Fibroblast of upper back skin (primary cell): ENCODE measurements at places on chromosomes 3 and 15.

DNA sequence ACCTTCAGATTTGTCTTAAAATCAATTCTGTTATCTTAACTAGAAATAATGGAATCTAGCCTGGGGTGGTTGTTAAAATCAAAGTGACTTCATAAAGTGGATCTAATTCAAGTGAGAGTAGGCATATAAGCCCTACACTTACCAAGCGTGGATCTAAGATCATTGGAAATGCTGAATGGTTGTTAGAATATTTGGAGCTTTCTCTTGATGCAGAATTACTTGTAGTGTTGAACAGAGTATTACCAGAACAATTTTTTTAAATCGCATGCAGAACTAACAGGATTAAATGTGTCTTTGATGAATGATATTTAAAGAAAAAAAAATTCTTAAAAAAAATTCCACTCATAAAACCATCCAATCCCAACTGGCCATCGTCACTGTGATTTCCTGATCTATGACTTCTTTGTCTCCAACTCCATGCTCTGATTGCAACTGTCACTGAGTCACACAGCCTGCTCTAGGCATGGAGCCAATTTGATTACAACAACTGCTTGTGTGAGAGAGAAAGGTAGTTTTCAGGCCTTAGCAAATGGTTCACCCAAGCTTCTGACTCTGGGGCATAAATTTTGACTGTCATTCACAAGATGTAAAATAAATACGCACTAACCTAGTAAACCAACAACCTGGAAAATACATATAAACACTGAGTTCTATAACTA, 25.9 kb upstream of the SPRED1 start:
- peak; percentile 84 for DNase-seq

DNA sequence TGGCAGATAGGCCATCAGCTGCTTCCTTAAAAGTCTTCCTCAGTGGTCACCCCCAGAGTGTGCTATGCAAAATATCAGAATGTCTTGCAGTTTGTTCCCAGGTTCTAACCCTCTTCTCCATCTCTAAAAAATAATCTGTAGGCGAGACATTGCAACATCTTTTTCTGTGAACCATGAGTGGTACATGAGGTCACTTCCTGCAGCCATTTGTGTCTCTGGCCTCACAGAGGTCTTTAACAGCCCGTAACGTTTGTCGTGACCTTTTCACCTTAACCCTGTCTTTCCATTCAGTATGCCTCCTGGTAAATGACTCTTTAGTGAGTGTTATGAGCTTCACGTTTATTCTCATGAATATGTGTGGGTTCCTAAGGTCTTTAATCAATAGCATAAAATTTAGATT, 145.4 kb downstream of the KLHL25 start:
- DNase-seq = peak; percentile 54

DNA sequence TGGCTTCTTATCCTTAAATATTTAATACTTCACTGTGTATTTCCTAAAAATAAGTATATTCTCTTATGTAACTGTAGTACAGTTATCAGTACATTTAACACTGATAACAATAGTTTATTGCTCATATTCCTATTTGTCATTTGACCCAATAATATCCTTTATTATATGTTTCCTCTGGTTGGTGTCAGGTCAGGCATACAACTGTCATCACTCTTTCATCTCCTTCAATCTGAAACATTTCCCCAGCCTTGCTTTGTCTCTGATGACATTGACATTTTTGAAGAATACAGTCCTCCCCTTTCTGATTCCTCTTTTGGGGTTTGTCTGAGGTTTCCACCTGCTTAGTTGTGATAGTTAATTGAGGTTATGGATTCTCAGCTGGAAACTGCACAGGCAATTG, 27.8 kb downstream of the PLEKHO2 start:
- DNase-seq = no peak

GRCh38 chr15:88255484-88256278, 858 bp downstream of the NTRK3 start:
- DNase-seq = peak; percentile 45

DNA sequence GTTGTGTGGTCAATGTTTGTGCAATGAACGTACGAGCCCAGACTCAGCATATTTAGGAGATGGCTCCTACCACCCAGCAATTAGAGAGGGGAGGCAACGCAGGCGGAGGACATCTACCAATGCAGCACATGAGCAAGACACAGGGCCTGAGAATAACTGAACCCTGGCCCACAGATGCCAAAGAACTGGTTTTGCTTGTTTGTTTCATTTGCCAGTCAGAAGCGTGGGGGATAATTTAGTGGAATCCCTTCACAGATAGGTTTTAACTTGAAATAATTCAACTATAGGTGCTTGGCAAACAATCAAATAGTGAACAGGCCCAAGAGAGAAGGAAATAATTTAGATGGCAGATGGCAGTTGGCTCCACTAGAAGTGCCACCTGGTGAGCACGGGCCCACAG, 54.8 kb downstream of the LIPC start:
- no peak for DNase-seq

DNA sequence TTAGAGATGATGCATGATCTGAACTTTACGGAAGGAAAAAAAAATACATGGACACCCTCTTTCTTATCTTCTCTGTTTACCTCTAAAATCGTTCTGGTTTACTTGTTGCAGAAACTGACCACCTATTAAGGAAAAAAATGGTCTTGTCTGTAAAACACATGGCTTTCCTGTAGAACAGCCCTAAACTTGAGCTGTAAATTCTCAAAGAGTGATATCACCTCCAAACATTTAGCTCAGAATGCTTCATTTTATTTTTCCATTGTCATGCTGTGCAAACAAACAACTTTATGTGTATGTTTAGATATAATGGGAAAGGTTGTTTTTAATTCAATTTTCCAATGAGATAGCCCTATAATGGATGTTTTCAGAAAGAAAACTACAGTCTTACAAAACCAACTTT, 237.4 kb upstream of the NR2F2 start:
- no peak for DNase-seq

DNA sequence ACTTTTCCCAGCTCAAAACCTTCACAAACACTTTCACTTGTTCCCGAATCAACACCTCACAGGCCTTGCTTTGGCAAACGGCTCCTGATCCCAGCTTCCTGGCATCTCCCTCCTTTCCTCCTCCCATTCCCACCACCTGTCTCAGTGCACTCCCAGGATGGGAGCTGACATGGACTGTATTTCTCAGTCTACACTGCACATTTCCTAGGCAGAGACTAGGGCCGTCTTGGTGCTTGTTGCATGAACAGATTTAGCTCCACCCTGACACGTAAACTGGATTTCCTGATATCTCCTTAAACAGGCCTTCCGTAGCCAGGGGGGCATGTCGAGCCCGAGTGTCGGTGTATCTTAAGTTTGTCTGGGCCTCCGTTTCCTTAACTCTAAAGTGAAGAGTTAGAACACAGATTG, 790 bp upstream of the WHAMM start:
- DNase-seq = no peak

GRCh38 chr15:20671675-20672074, 130.1 kb upstream of the GOLGA6L6 start:
- DNase-seq = no peak

DNA sequence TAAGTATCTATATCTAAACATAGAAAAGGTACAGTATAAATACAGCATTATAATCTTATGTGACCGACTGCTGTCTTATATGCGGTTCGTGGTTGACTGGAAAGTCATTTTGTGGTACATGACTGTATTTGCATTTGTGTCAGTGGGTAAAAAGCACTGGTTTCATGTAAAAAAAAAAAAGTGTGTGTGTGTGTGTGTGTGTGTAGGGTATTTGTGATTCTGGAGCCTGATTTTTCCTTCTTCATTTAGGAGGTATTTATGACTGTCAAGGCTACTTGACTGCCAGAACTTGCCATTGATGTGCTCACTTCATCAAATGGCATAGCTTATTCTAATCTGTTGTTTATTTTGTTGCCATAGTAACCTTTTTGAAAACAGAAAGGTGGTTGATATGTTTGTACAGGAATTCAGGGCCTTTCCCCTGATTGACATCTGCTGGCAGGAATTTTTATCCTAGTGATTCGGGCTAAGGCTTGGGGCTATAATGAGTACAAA, 63.2 kb downstream of the AKAP13 start:
- DNase-seq = peak; percentile 23

DNA sequence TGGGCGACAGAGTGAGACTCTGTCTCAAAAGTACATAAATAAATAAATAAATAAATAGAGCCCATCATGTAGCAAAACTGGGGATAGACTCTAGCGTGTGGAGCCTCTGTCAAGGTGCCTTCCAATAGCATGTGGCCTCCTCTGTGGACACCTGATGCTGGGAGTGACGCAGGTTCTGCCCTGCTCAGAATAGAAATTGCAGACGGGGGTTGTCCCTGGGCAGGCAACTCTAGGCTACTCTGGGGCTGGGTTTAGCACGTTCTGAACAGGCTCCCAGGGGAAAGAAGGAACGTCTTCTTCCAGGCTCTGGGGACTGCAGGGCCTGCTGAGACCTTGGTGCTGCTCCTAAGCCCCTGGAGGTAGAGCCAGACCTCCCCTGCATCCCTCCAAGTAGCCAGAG, 65.3 kb downstream of the EPHB3 start:
- no peak for DNase-seq

DNA sequence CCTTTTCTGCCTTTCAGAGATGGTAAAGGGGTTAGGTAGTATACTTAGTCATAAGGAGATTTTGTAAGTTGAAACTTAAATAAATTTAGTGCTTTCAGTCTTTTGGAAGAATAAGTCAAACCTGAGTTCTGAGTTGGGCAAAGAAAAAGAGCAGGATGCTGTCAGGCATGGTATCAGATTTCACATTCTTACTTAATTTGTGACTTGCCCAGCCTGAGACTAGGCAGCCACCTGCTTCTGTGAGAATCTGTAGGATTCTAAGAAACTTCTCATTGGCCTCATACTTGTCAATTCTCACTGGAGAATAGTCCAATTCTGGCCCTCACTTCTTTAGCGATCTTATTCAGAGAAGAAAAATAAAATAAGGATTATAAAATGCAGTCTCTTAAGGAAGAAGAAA, 577.5 kb downstream of the DIPK2A start:
- DNase-seq = no peak

DNA sequence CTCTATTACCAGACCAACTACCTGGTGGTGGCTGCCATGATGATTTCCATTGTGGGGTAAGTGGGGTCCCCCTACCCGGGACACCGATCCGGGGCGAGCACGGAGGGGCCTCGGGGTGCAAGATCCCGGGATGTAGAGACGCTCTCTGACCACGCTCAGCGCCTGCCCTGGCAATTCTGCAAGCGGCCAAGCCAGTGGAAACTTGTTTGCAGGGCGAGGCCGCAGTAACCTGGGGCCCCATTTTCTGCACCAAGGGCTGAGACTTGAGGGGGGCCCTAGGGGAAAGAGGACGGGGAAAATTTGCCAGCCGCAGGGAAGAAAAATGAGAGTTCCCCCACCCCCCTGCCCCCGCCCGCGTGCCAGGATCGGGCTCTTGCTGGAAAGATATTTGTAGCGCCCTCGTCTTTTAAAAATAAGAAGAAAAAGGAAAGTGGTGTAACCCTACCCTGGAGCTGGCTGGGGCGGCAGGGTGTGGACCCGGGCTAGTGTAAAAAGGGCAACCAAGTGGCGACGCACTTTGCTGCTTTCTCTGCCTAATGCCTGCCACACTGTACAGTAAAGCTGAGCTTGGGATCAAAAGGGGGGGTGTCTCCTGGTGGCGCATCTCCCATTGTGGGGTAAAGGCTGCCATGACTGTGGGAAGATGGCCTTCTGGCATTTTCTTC, 563 bp downstream of the ARL6IP5 start:
- DNase-seq = no peak

DNA sequence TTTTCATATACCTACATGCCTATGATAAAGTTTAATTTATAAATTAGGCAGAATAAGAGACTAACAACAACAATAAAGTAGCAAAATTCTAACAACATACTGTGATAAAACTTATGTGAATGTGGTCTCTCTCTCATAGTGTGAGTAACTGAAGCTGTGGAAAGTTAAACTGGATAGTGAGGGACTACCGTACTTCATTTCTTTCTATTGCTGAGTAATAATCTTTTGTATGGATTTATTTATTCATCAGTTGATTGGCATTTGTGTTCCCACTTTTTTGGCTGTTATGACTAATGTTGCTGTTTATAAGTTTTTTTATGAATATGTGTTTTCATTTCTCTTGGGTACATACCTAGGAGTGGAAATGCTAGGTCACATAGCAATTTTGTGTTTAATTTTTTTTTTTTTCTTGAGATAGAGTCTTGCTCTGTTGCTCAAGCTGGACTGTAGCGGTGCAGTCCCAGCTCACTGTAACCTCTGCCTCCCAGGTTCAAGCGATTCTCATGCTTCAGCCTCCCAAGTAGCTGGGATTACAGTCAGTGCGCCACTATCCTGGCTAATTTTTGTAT, 41.0 kb downstream of the RNF111 start:
- no peak for DNase-seq

DNA sequence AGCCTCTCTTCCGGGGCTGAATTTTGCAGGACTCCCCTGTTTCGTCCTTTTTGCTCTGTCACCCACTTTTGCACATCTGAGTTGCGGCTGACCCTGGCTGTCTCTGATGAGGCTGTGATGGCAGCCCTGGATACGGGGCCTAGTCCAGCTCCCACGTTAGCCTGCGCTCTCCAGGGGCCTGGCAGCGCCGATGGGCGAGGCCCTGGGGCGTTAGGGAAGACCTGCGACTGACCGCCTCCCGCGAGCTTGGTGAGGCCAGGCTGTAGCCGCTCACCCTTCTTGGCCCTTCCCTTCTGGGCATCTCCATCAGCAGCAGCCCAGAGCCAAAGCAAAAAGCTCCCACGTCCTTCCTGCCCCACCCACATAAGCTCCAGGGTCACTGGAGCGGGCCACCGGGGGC, 85.2 kb downstream of the FBLN2 start:
- DNase-seq = no peak

- DNase-seq = no peak
Observed at GRCh38 chr15:98751767-98752166, 103.4 kb downstream of the IGF1R start.

GRCh38 chr15:85955501-85956391, 123.9 kb upstream of the AGBL1 start:
- DNase-seq = no peak

- DNase-seq = no peak
Observed at GRCh38 chr3:126201168-126201567, 20.8 kb upstream of the ALDH1L1 start.

GRCh38 chr3:140441006-140441405, 236.9 kb upstream of the TRIM42 start:
- DNase-seq = peak; percentile 71

GRCh38 chr15:85485956-85486567, 105.7 kb downstream of the AKAP13 start:
- peak; percentile 69 for DNase-seq

DNA sequence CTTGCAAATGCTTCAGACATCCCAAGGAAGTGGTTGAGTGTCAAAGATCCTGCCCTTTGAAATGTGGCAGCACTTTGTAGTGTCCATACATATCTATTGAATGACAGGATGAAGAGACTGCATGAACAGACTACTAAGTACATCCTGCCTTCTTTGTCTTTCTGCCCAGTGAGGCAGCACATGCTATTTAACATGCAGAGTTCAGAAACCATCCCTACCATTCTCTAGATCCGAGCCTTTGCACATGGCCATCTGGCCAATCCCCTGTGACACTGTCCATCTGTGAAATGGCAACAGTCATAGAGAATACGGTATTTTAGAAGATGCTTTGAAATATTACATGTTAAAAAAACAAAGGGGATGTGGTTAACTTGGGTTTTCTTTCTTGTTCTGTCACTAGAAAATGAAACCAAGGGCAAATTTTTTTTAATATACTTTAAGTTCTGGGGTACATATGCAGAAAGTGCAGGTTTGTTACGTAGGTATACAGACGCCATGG, 519.6 kb downstream of the NTRK3 start:
- DNase-seq = peak; percentile 53

GRCh38 chr3:172042136-172042662, 2.8 kb downstream of the FNDC3B start:
- DNase-seq = peak; percentile 52
